Fibroblast of mammary gland (primary cell): ENCODE measurements at places on chromosomes 2 and 18.

GRCh38 chr18:3717376-3718025 lies 267.5 kb downstream of the TGIF1 start:
- no peak for DNase-seq

DNA sequence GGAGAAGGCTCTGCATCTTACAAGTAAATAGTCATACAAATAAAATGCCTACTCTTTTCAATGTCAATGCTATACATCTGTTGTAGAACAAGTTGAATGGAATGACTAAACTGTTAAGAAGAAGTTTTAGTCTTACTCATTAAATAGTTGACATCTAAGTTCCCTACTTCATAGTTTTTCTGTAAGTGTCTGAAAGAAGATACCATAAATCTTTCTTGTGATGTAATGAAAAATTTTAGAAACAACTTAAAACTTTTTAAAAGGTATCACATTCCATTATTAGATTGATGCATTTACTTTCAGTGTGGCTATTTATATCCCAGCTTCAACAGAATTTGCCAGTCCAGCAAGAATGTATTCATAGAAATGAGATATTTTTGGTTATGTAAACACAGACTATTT lies 185.2 kb upstream of the EPC2 start:
- no peak for DNase-seq

DNA sequence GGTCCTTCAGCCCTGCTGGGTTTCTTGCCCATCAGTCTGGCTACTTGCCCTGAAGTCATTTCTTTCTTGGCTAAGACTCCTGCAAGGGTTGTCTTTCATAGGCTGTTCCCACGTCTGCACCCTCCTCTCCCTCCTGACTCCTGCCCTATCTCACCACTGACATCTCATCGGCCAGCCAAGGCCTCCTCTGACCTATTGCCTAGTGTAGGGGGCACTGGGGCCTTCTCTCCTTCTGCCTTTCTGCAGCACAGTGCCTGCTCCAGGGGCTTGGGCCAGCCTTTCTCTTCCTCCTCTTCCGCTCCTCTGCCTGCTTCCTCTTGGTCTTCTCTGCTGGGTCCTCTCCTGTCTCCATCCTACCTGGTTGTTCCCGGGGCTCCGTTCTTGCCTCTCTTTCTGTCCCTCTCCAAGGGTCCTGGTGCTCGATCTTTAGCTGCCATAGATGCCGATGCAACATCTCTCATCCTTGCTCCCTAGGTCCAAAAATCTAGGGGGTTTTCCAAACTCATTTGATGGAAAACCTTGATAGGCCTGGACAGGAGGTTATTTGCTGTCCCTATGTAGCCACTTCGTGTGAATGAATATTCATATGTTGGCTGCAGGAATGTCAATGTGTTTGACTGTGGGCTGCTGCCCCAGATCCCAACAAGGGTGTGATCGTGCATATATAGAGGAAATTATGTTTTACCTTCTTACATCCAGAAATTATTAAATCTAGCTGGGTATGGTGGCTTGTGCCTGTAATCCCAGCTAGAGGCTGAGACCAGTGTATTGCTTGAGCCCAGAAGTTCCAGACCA lies 9.7 kb upstream of the NT5DC4 start:
- DNase-seq = no peak

- DNase-seq = no peak
Measured at GRCh38 chr2:33497221-33497650, 20.8 kb downstream of the RASGRP3 start.

DNA sequence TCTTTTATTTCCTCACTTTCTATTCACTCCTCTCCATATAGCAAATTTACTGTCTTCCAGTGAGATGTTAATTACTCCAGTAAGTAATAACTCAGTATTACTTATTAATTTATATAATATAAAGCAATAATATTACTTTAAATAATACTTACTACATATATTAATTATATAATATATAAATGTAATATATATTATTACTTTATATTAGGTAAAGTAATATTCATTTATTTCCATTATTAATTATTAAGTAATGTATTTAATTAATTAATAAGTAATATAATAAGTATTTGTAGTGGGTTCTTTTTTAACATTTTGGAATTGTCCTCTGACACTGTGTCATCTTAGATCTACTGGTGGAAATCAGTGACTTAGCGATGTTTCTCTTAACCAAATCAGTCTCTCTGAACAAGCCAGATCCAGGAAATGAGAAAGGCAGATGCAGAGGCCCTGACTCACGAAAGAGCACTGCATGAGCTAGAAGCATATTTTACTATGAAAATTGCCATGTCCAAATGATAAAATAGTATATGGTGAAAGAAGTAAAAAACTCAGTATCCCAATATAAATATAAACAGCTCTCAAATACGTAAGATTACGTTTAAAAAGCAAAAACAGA lies 115.9 kb downstream of the DSEL start:
- peak; percentile 42 for DNase-seq

DNA sequence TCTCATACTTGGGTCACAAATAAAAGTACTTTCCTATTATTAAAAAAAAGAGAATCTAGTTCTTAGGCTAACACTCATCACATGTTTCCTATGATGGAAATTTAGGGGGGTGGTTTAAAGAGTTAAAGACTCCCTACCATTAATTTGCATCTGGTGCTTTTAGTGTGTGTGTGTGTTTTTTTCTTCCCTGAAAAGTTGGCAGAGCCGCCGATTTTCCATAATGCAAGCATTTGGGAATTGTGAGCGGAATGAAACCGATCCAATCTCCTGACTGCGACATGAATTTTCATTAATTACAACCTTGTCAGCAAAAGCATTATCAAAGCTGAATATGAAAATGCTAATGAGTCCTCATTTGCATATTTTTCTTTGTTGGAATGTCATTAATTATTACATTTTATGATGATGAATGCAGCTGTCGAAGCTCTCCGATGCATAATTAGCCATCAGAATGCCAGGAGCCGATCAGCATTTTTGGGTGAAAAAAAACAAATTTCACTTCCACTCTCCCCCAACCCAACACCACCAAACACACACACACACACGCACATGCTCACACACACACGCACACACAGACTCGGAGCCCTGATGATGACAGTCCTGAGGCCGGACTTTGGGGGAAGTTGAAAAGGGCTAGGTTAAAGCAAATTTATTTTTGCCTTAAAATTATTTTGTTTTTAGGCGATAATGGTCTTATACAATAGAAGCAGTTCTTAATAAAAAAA lies 165.4 kb downstream of the TCF4 start:
- peak; percentile 61 for DNase-seq

DNA sequence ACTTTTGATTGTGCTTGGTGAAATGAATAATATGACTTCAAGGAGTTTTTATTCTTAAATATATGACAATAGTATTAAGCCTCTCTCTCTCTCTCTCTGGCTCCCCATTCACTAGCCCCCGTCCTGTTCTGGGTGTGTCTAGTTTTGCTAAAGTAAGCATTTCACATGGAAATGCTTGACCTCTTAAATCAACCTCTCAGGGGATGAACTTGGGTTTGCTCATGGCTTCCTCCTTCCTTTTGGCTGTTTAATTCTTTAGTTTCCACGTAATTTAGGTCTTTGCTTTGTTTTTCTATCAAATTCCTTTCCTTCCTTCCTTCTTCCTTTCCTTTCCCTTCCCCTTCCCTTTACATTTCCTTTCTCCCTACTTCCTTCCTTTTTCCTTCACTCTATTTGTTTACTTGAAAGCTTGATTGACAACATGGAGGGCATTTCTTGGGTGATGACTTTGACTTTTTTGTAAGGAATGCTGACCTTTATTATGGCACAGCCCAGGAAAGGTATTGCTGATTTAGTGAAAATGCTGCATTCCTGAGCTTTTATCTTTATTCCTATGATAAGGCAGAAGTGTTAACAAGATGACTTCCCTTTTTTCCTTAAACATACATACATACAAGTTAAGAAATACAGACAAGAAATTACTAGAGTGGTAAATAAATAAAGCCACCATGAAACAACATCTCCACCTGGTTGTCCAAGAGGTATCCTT lies 3.6 kb downstream of the DPP4 start:
- DNase-seq = peak; percentile 36

DNA sequence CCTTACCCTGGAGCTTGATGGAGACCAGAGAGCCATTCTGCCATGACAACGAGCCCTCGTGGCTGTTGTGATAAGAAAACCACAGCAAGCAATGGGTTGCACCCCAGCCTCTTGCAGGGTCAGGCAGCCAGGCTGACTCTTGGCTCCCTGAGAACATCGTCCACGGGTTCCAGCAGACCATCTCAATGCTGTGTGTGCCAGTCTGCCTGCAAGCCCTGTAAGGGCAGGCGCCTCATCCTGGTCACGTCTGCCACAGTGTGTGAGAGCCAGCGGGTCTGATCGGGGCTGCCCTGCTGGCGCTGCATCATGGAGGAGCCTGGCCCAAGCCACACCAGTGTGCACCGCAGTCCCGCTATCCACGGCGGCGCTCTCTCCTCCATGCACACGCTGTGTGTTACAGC lies 71.0 kb upstream of the MGAT4A start:
- DNase-seq = no peak

GRCh38 chr18:22103647-22104031 lies 65.8 kb upstream of the GATA6 start:
- no peak for DNase-seq

- DNase-seq = no peak
Measured at GRCh38 chr2:32732912-32733472, 105.1 kb downstream of the TTC27 start.

DNA sequence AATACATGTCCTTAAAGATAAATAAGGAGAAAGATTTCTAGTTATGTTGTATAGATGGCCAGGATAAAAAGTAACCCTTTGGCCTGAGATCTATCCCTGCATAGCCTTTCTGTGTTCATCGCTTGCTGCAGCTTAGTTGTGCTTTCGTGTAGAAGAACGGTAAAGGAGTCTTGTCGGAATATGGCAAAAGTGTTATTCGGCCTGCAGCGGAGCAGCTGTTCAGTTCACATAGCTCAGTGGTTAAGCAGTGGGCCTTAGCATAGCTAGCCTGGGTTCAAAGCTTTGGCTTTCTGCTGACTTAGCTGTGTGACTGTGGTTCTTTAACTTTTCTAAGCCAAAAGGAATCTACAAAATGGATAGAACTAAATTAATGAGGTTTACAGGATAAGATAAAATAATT lies 55.4 kb downstream of the MALT1 start:
- DNase-seq = no peak

DNA sequence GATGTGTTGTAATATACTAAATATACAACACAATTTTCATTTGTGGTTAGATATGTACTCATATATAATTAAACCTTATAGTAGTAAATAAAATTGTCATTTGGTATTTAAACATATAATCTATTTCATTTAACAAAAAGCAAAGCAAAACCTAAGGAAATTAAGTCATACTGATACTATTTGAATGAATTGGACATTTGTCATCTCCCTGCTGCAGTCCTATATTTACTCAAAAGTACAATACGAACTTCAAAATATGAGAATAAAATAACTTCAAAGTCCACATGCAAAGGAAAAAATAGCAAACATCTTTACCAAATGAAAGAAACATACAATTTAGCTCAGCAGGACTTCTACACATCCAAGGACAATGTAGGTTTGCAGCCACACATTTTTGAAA lies 11.8 kb upstream of the HAT1 start:
- no peak for DNase-seq

GRCh38 chr2:232351686-232352510 lies 26.7 kb upstream of the ALPP start:
- DNase-seq = no peak

- no peak for DNase-seq
Measured at GRCh38 chr2:2260696-2261268, 70.3 kb downstream of the MYT1L start.

- DNase-seq = no peak
Measured at GRCh38 chr2:68720665-68721064, 13.9 kb upstream of the ARHGAP25 start.

DNA sequence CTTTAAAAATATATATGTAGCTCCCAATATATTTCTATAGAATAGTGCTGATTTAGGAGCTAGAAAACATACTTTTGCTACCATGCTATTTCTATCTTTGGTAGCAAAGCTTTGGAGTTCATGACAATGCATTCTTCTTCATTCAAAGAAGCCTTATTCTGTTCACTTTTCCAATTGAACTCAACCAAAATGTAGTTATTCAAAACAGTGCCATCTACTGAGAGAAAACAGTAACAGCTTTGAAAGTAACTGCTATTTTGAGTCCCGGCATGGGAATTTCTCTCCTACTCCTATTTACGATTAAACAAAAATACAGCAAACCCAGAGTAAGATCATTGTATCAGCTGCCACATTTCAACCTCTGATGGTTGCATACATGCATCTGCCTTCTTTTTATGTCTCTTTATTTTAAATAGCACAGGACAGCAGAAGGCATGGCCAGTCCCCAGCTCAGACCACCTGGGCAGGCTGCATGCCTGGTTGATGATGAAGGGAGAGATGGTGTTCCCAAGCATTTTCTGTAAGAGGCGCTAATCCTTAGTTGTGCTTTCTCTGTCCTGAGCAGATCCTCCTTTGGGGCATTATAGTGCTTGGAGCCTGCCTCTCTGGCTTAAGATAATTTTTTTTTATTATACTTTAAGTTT lies 69.7 kb upstream of the SULT1C3 start:
- DNase-seq = peak; percentile 41

- DNase-seq = no peak
Measured at GRCh38 chr18:37065254-37065653, 236.3 kb downstream of the KIAA1328 start.

DNA sequence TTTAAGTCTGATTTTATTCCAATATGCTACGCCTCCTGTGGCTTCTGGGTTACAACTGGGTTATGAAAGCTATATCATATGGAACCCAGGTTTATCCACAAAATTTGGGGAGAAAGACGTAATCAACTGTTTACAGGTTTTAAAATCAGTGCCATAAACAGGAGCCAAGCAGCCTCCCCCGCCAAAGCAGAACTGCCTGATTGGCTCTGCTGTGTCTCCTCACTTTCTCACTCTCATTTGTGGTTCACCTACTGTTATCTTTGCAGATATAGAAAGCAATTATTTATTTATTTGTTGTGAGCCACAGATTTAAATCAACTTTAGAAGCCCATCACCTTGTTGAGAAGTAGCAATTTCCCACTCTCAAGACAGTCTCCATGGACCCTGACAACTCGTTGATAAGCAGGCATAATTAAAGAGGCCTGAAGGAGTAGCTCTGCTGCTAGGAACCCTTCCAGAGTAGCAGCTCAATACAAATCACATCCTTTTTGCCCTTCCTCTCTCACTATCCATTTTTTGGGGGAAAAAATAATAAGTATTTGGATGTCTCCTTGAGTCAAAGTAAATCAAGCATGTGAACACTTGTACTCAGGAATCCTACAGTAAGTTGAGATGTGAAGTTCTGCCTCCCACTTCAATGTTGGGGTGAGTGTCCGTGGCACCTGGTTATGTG lies 191.0 kb upstream of the CCDC150 start:
- no peak for DNase-seq
